Stimulated activated CD8-positive, alpha-beta memory T cell treated with anti-CD3 and anti-CD28 coated beads, Interleukin-15, amount 100 ng/mL, for 48 hours (primary cell): ENCODE measurements at places on chromosomes 2 and 18.

- DNase-seq = no peak
These were observed 160.4 kb downstream of the ASB1 start for GRCh38 chr2:238586931-238587775.

- DNase-seq = no peak
These were observed 101.3 kb downstream of the LOXHD1 start for GRCh38 chr18:46555724-46556123.

GRCh38 chr18:46756559-46757201, at the start of gene ST8SIA5:
TSS of gene ST8SIA5 (minus strand) at chr18:46757053. CDS start at chr18:46756508, 545 bp downstream.
- no peak for DNase-seq

- no peak for DNase-seq
These were observed 44.3 kb downstream of the CYRIA start for GRCh38 chr2:16621316-16621715.

DNA sequence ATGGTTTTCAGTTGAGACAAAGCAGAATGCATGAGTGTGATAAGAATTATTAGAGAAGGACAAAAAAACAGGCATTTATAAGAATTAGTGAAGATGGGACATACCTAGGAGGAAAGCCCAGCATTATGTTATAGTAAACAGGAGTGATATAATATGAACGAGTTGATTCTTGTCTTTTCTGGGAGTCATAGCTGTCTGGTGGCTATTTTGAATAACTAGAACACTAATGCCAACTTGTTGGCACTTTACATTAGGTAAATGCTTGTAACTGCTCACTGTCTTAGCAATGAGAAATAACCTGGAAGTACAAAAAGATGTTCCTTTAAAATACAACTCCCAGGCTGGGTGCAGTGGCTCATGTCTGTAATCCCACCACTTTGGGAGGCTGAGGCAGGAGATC, 540.8 kb upstream of the SPHKAP start:
- no peak for DNase-seq

- no peak for DNase-seq
These were observed 25.0 kb upstream of the ARL5A start for GRCh38 chr2:151853070-151853758.
